ENCODE measurements at places on chromosomes 5 and 9.

GRCh38 chr5:179452356-179453230, 97.8 kb upstream of the RUFY1 start:
- no peak for DNase-seq

- DNase-seq: no peak
These were observed 66.4 kb upstream of the PLPP1 start for GRCh38 chr5:55601204-55601618.

- no peak for DNase-seq
These were observed 15.1 kb downstream of the IRF1 start for GRCh38 chr5:132475497-132475882.

GRCh38 chr9:129644365-129644764, 2.4 kb upstream of the ASB6 start:
- no peak for DNase-seq

GRCh38 chr5:39427229-39427628, 2.4 kb upstream of the DAB2 start:
- no peak for DNase-seq

GRCh38 chr9:125789196-125789595, 42.0 kb downstream of the PBX3 start:
- DNase-seq: no peak

- no peak for DNase-seq
These were observed 20.1 kb upstream of the GOLM1 start for GRCh38 chr9:86119457-86119856.

GRCh38 chr9:107378006-107378405, 94.9 kb downstream of the RAD23B start:
- no peak for DNase-seq

- DNase-seq: no peak
These were observed 93.2 kb downstream of the WDR41 start for GRCh38 chr5:77398896-77399295.

- DNase-seq: no peak
These were observed 526.0 kb upstream of the ADAMTS16 start for GRCh38 chr5:4614088-4614487.

- DNase-seq: peak; percentile 74
These were observed at the start of gene JAK2 for GRCh38 chr9:4984621-4985385. TSS of gene JAK2 (plus strand) at chr9:4985272. CDS start at chr9:5021988, 36,716 bp downstream.

DNA sequence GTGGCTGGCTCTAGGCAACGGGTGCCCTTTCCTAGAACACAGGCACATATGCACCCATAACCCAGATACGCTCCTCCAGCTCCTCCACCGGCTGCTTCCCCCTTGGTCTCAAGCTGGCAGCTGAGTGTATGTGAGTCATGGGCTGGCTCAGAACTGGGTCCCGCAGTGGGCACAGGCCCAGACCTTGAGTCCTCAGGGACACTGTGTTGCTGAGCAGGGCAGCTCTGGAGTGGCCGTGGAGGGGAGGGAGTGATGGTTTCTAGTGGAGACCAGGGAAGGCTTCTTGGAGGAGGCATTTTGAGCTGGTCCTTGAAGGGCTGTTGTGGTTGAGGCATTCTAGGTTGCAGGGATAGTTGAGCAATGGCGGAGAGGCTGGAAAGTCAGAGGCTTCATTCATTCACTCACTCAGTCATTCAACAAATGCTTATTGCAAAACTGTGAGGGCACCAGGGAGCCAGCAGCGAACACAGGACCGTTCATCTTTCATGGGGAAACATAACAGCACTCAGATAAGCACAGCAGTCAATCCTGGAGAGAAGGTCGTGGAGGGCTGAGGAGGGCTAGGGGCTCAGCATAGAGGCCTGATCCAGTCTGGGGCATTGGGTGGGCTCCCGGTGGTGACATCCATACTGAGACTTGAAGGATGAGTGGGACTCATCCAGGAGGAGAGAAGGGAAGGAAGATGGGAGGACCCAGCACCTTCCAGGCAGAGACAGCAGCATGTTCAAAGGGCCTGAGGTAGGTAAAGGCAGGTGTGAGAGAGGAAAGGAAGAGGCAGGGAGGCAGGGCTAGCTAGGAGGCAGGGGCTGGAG, 2.4 kb downstream of the BBLN start:
- no peak for DNase-seq

Data from stimulated activated CD4-positive, alpha-beta T cell treated with anti-CD3 and anti-CD28 coated beads, Interleukin-12 subunit alpha, Interleukin-12 subunit beta, amount 100 ng/mL, for 24 hours (primary cell).